ENCODE measurements at places on chromosomes 4 and X.

DNA sequence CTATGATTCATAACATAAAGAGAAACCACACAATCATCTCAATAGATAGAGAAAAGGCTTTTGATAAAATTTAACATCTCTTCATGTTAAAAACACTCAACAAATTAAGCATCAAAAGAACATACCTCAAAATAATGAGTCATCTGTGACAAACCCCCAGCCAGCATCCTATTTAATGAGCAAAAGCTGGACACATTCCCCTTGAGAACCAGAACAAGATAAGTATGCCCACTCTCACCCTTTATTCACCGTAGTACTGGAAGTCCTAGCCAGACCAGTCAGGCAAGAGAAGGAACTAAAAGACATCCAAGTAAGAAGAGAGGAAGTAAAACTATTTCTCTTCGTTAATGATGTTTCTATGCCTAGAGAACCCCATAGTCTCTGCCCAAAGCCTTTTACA lies 507.2 kb downstream of the PABPC4L start:
- H3K27me3 ChIP-seq: no peaks in the 10 kb centered on the region
- H3K36me3 ChIP-seq: no peaks in the 10 kb centered on the region
- no peaks in the 10 kb centered on the region for H3K4me1 ChIP-seq
- H3K4me3 ChIP-seq: no peak overlapping the region

- no peaks in the 10 kb centered on the region for H3K36me3 ChIP-seq
- H3K4me1 ChIP-seq: peaks cover 10% of the 10 kb centered on the region
- no peak for DNase-seq
- H3K27ac ChIP-seq: no peak overlapping the region
- H3K4me3 ChIP-seq: no peak overlapping the region
These were observed 38.3 kb downstream of the AFAP1 start for GRCh38 chr4:7901311-7901885.

DNA sequence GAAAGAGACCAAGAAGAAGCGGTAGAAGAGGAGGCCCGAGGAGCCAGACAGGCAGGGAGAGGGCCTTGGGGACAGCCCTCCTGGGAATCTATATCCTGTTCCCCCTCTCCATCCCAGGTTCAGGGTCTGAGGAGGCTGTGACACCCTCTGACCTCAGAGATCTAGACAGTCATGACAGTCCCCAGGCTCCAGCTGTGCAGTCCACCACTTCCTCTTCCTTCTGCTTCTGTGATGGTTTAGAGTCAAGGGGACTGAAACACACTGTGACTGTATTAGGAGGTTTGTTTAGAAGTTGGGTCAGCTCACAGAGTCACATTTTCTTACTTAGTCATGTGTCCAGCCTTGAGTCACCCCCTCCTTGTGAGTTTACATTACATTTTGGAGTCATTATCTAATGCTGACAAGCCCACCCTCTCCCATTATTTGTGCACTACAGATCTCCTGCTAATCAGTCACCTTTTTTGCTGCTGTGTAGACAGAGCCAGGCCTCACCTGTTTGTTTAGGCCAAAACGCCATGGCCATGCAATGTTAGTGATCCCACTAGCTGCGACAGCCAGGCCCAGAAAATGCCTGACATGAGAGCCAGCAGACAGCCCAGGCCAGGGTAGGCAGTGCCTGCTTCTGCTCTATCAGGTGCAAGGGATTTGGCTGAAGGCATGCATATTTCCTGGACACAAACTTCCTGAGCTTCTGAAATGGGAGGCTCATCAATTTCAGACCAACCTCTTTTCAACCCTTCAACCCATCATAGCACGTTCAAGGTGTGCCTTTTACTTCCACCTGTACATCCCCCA lies 26.0 kb downstream of the MANBA start:
- H3K27ac ChIP-seq: peak overlapping the region; percentile 85
- peak; percentile 66 for DNase-seq
- H3K4me3 ChIP-seq: no peak overlapping the region
- H3K4me1 ChIP-seq: peaks cover 23% of the 10 kb centered on the region
- H3K36me3 ChIP-seq: peaks cover 43% of the 10 kb centered on the region

- no peaks in the 10 kb centered on the region for H3K27me3 ChIP-seq
- DNase-seq: no peak
- H3K27ac ChIP-seq: no peak overlapping the region
- peaks cover 4% of the 10 kb centered on the region for H3K36me3 ChIP-seq
- H3K4me3 ChIP-seq: no peak overlapping the region
These were observed 5.8 kb upstream of the UXT start for GRCh38 chrX:47664737-47665136.

DNA sequence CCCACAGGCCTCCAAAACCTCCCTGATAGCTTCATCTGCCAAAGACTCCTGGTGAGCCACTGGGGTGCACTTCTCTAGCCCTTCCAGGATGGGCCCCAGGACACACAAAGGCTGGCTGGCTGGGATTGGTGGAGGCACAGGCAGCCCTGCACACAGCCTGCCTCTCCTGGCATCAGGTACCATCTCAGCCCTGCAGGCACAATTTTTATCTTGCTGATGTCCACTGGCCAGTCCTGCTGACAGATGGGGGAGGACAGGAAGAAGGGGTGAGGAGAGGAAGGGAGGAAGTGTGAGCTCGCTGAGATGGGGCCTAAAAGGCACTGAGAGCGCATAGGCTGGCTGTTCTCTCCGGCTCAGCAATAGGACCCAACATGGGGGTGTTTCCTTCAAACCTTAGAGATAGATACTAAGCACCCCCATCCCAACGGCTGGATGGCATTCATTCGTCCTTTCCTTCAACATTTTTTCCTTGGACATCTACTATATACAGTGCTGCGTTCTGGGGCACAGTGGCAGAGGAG lies 92.7 kb downstream of the PJA1 start:
- no peak for DNase-seq
- H3K4me1 ChIP-seq: no peaks in the 10 kb centered on the region
- H3K27me3 ChIP-seq: no peaks in the 10 kb centered on the region
- no peak overlapping the region for H3K27ac ChIP-seq
- no peaks in the 10 kb centered on the region for H3K36me3 ChIP-seq

- no peak overlapping the region for H3K4me3 ChIP-seq
- H3K27me3 ChIP-seq: no peaks in the 10 kb centered on the region
- no peak for DNase-seq
- no peaks in the 10 kb centered on the region for H3K36me3 ChIP-seq
These were observed 273.9 kb downstream of the TLL1 start for GRCh38 chr4:166146806-166147540.

DNA sequence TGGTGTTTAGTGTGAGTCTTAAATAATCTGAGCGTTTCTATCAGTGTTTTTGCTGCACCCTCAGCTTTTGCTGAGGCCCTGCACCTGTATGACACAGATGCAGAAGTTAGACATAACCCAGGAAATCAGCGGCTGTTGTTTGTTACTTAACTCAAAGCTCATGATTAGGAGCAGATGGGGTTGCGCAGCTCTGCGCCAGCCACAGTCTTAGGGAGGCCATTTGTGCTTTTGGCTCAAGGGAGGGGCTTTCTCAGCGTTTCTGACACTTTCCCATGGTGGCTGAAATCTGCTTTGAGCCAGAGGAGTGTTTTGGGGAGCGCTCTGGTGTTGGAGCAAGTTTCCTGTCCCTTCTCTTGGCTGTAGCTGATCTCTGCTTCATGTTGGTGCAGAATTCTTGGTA lies 433.8 kb downstream of the NAF1 start:
- H3K36me3 ChIP-seq: no peaks in the 10 kb centered on the region
- no peaks in the 10 kb centered on the region for H3K27me3 ChIP-seq
- no peak for DNase-seq

GRCh38 chr4:56618734-56619133 lies 62.4 kb downstream of the HOPX start:
- DNase-seq: no peak
- H3K36me3 ChIP-seq: no peaks in the 10 kb centered on the region
- no peak overlapping the region for H3K27ac ChIP-seq
- H3K27me3 ChIP-seq: peaks cover 16% of the 10 kb centered on the region
- H3K4me3 ChIP-seq: no peak overlapping the region
- no peaks in the 10 kb centered on the region for H3K4me1 ChIP-seq

DNA sequence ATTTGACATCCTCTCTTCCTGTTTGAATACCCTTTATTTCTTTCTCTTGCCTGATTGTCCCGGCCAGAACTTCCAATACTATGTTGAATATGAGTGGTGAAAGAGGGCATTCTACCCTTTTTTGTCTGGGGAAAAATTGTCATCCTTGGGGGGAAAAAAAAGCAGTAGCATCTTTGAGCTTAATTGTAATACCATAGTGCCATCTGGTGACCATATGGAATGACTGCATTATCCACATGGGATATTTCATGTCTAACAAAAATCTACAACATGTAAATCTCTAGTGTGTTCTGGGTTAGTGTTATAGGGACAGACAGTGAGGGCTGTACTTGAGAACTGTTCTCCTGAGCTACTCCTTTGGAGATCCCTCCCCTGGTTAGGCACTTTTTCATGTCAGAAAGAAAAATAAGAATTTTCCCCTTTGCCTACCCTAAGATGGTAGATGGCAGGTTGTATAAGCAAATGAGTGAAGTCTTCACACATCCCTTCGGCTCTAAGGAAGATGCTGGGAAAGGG lies 26.0 kb downstream of the CAPN6 start:
- no peak for DNase-seq
- no peaks in the 10 kb centered on the region for H3K27me3 ChIP-seq
- H3K27ac ChIP-seq: no peak overlapping the region
- H3K4me1 ChIP-seq: no peaks in the 10 kb centered on the region

DNA sequence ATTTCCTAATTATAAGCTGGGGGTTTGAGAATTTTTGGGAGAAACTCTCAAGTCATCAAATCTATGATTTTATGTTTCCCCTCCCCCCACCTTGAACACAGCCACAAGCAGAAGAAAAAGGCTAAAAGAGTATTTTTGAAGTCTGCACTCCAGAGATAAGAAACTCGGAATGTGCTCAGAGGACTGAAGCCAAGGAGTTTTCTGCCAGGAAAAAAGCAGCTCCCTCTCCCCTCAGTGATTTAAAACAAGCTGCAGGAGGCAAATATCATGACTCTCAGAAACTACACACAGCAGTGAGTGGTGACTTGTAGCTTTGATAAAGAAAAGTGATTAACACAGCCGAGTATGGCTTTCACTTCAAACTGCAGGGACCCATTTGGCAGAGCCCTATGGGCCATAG lies 800.2 kb upstream of the FTHL17 start:
- H3K36me3 ChIP-seq: no peaks in the 10 kb centered on the region
- no peak overlapping the region for H3K4me3 ChIP-seq
- DNase-seq: no peak
- H3K4me1 ChIP-seq: no peaks in the 10 kb centered on the region

DNA sequence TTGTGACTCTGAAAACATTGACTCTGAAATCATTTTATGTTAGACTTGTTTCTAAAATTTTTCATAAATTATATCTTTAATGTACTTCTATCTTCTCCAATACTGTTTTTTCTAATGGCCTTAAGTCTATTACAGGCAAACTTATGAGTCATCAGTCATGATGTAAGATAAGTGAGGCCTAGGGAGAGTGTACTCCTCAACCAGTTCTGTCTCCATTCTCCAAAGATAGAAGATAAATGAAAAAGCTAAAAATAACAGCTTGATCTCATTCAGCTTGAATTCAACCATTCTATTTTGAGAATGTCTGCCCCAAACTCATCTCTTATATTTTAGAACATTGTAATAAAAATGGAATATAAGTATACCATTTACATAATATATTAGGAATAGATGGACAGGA lies 34.5 kb downstream of the STBD1 start:
- no peak overlapping the region for H3K4me3 ChIP-seq
- no peak overlapping the region for H3K27ac ChIP-seq
- peaks cover 8% of the 10 kb centered on the region for H3K27me3 ChIP-seq
- no peaks in the 10 kb centered on the region for H3K4me1 ChIP-seq
- H3K36me3 ChIP-seq: no peaks in the 10 kb centered on the region

GRCh38 chr4:48332661-48333060 lies 8.7 kb upstream of the SLAIN2 start:
- no peak for DNase-seq
- peaks cover 15% of the 10 kb centered on the region for H3K4me1 ChIP-seq
- H3K27ac ChIP-seq: no peak overlapping the region
- peaks cover 4% of the 10 kb centered on the region for H3K27me3 ChIP-seq

DNA sequence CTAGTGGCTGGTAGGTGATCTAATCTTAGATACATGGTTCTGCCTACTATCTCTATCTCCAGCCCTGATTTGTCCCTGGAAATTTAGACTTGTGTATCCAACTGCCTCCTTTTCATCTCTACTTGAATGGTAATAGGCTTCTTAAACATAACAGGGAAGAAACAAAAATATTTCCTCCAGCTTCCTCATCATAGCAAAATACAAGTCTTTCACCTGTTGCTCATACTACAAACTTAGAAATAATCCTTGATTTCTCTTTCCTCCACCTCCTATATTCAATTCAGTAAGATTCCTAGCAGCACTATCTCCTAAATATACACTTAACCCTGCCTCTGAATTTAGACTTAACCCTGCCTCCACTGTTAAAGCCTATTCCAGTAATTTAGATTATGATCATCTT lies 373.3 kb upstream of the ACTRT1 start:
- no peaks in the 10 kb centered on the region for H3K36me3 ChIP-seq
- H3K4me3 ChIP-seq: no peak overlapping the region
- DNase-seq: no peak
- H3K27me3 ChIP-seq: no peaks in the 10 kb centered on the region
- no peak overlapping the region for H3K27ac ChIP-seq
- no peaks in the 10 kb centered on the region for H3K4me1 ChIP-seq

DNA sequence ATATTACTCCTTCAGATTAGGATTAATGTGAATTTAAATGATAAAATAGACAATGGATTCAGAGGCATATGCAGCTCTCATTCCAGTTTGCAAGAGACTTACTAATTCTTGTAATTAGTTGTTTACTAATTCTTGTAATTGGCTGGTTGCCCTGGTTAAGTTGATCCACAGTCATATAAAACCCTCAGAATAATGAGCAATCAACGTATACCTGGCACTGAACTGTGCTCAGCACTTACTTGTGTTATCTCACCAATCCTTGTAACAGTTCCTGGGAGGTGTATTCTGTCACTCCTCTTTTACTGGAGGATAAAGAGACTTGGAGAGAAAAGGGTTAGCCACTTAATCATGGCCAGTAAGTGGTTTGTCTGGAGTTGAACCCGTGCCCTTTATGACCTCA lies 10.5 kb downstream of the HERC5 start:
- no peaks in the 10 kb centered on the region for H3K27me3 ChIP-seq
- no peak overlapping the region for H3K4me3 ChIP-seq
- peaks cover 15% of the 10 kb centered on the region for H3K4me1 ChIP-seq
- H3K27ac ChIP-seq: no peak overlapping the region
- H3K36me3 ChIP-seq: peaks cover 78% of the 10 kb centered on the region
- DNase-seq: no peak

DNA sequence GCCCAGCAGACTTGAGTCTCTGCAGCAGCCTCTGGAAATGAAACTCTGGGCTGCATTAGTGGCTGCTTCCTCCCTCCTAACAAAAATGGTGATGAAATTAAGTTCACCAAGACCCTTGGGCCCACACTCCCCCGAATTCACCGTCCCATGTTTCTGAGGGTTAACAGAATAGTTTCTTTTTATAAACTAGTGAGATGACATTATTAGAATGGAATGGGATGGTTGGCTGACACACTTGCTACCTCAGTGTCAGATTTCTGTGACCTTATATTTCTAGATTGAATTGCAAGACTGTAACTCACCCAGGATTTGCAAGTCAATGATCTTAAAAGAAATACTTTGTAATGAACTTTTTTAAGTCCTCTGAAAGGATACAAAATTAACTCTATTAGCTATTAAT lies 127.1 kb downstream of the SHROOM3 start:
- no peak for DNase-seq
- H3K27ac ChIP-seq: no peak overlapping the region
- no peaks in the 10 kb centered on the region for H3K36me3 ChIP-seq
- H3K27me3 ChIP-seq: peaks cover 4% of the 10 kb centered on the region
- H3K4me3 ChIP-seq: no peak overlapping the region
- peaks cover 10% of the 10 kb centered on the region for H3K4me1 ChIP-seq
